Body of pancreas (tissue), 4 donors: ENCODE measurements at places on chromosomes 2 and 18.

- DNase-seq = no peak
These were observed 48.8 kb downstream of the FEZ2 start for GRCh38 chr2:36549165-36549574.

DNA sequence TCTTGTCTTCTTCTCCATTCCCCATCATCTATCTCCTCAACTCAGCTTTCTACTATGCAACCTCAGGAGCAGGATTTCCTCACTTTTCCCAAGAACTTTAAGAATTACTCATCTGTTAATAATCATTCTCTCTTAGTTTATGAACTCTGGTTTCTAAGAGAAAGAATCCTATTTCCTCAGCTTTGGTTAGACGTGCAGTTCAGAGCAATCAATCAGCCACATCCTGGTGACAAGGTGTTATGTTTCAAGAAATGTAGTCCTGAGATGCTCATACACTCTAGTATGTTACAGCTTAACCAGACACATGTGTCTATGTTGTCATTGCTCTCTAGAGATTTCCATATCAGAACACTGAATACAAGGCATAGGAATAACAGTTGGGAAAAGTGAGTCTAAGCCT is 277.9 kb downstream of the MBD2 start:
- no peak for DNase-seq

DNA sequence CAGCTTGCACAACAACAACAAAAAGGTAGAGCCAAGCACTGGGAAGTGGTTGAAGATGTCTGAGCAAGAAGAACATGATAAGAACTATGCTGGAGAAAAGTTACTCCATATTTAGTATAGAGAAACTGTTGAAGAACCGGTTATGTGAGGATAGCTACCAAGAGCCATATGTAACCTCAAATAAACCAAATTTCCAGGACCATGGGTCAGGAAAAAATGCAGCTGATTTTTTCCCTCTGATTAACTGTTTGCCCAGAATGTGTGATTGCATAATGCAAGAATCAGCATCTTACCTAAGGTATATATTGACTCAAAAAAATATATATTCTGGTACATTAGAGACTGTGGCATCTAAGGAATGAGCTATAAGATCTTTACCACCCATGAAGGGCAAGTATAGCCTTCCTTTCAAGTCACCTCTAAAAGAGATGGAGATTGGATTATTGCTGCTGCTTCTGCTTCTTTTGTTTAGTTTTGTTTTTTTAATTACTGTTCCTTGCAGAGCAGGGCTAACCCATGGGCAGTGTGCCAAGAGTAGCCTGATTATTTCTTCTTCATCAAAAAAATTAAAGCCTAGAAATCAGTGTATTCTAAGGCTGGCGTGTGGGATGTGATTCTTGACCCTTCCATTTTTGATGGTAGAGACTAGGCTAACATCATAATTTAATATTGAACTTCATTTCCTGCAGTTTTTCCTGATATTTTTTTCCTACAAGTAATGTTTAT is 76.9 kb upstream of the MAP3K20 start:
- no peak for DNase-seq

GRCh38 chr18:80191264-80191663 is 56.0 kb downstream of the PARD6G start:
- no peak for DNase-seq

- DNase-seq = no peak
These were observed 288.7 kb downstream of the LPIN1 start for GRCh38 chr2:12035029-12035720.

DNA sequence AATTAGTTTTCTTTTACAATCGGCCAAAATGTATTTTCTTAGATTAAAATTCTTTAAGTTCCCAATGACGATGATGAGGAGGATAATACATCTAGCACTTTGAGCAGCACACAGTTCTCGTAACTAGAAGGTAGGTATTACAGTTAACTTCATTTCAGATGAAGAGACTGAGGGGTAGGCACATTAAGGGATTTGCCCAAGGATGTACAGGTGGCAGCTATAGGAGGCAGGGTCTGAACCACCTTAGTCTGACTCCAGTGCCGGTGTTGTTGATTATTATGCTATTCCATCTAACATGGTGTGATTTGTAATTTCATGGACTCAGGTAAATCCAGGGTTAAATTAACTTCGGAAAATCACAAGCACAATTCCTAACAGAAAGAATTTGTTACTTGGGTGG is 1.1 kb downstream of the CD28 start:
- DNase-seq = no peak

DNA sequence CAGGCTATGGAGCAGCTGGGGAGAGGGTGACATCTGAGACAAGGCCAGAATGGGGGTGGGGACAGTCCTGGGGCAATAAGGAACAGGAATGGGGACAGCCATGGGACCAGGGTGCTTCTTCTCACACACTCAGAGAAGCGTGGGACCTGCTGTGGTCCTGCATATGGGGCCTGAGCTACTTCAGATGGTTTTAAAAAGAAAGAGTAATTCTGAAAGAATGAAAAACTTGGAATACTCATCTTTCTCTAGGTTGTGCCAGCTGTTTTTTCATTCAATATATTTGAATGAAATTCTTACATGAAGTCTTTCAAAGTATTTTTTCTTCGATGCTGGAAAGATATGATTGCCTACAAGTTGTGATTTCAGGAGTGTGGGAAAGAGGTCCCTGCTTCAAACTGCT is 227.5 kb upstream of the APCDD1 start:
- DNase-seq = no peak

DNA sequence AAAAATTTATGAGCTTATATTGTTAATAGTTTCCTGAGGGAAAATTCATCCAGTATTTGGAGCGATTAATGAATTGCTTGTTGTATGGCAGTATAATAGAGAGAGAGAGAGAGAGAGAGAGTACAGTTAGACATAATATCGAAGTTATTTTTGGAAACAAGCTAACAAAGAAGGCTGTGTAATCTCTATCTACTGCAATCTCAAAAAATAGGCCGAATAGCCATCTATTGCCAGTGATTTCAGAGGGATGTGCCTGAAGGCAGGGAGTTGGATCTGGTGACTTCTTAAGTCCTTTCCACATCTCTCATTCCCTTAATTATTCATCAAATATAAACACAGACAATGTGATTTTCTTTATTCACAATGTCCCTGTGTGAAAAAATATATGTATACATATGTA is 433.1 kb upstream of the RAB12 start:
- no peak for DNase-seq

GRCh38 chr2:133765658-133766057 is 197.4 kb upstream of the NCKAP5 start:
- DNase-seq = no peak

DNA sequence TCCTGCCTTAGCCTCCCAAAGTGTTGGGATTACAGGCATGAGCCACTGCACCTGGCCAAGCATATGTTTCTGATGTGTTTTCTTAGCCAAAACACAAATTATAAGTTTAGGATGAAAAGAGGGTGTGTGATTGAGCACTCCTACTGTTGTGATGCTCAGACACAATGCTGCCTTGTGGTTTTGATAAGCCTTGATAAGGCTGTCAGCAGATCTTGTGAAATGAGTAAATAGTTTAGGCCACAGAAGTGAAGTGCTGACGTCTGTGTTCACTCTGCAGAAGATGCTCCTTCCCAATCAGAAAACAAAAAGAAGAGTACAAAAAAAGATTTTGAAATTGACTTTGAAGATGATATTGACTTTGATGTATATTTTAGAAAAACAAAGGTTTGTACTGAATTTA is 24.3 kb downstream of the NCAPH start:
- no peak for DNase-seq

GRCh38 chr2:120134263-120134662 is 88.9 kb downstream of the TMEM185B start:
- no peak for DNase-seq

DNA sequence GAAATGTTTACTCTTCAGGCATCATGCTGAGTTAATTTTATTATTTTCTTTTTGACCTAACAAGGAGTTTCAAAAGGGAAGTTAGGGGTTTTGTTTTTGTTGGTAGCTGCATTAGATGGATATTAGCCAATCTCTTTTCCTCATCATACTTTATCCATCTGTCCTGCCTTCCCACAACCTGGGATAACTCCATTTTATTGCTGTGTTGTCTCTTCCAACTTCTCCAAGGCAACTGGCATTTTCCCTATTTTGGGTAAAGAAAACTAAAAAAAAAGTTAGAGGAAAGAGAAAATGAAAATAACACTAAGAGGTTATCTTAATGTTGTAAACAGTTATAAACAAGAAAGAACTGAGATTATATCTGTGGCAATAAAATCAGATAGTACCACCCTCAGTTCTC is 147.0 kb downstream of the PID1 start:
- no peak for DNase-seq

DNA sequence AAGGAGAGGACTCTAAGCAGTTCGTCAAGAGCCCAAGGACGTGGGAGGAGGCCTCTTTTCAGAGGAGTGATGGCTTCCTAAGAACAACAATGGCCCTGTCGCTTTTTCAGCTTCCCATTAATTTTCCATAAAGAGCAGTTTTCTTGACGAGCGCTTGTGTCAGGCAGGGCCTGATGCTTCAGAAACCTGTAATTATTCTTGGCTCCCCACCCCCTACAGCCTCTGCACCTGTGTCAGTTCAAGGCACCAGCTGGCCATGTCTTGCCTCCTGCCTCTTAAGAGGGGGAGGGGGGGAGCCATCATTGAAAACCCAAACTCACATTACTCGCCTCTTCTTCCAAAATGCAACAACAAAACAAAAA is 32.3 kb downstream of the KLF7 start:
- no peak for DNase-seq

DNA sequence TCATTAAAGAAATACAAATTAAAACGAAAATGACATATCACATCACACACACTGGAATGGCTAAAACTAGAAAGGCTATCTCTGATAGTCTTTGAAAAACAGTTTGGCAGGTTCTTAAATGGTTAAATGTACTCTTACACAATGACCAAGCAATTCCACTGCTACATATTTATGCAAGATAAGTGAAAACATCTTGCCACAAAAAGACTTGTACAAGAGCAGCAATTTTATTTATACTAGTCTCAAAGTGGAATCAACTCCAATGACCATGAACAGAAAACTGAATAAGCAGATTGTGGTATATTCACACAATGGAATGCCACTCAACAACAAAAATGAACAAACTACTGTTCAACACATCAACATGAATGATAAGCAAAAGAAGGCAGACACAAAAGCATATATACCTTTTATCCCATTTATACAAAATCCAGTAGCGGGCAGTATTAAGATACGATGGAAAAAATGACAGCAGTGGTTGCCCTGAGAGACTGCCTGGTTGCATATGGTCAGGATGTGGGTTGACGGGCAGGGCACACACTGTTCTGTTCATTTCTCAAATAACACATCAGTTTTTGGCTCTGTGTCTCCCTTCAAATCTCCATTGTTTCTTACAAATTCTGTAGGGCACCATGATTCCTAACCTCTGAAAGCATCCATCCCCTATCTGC is 25.4 kb downstream of the SP100 start:
- peak; percentile 21 for DNase-seq

DNA sequence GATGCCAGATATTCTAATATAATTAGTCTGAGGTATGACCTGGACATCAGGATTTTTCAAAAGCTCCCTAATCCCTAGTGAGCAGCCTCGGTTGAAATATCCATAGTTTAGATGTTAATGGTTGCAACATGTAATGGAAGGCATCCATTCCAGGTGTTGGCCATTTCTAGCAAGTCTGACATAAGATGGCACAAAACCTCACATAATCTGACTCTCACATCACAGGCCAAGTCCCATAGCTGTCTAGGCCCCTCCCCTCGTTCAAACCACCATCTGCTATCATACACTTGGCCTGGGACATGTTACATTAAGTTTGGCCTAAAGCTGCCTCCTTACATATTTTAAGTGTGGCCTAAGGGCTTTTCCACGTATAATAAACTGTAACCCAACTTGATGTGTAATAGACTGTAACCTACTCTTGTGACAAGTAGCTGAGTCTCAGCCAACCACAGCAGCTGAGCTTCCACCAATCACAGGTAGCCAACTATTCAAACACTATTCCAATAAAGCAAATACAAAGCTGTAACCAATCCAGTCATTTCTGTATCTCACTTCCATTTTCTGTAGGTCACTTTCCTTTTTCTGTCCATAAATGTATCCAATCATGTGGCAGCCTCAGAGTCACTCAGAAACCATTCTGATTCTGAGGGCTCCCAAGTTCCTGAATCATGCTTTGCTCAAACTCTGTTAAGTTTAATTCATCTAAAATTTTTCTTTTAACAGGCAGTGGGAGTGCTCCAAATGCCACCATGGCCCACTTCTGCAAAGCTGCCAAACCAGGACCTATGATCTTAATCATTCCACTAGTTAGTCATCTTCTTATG is 59.4 kb downstream of the ADD2 start:
- DNase-seq = no peak

GRCh38 chr18:24130494-24130893 is 8.4 kb upstream of the CABYR start:
- DNase-seq = no peak

DNA sequence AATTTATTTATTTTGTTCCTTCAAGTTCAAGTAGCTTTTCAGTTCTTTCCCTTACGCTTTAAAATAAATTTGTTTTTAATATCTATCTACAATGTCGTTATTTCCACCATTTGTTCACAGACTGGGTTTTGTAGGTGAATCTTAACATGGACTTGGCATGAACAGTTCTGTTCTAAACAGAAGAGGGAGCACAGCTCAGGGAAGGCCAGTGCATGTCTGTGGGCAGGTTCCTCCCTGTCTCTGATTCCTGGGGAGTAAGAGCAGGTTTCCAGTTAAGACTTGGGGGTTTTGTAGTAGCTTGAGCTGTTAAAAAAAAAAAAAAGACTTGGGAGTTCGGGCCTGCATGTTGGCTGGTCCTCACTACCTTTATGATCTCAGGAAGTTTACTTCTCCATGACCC is 11.1 kb downstream of the TTL start:
- no peak for DNase-seq

DNA sequence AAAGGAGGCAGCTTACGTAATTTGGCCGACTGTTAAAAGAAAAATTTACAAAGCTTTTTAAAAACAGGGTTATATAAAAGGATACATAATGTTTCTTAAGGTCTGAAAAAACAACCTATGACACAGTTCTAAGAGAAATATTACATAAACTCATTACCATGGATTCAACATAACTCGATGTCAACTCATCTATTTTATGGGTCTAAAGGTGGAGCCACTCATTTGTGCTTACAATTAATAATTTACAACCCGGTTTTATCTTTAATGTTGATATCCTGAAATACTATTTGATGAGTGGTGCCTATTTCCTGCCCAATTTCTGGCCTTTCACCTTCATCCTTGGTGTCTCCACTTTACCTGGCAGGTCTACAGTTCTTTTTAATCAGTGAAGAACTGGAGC is 15.1 kb downstream of the USP40 start:
- DNase-seq = no peak

DNA sequence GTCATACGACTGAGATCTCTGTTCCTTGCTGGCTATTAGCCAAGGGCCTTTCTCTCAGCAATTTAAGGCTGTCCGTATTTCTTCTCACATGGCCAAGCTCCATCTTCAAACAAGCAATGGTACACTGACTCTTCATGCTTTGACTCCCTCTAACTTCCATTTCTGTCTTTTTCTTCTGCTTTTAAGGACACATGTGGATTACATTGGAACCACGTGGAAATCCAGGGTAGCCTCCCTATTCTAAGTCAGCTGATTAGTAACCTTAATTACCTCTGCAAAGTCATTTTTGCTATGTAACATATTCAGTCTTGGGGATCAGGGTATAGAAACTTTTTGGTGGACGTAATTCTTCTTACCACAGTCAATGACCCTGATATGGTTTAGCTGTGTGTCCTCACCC is 41.5 kb upstream of the ZNF396 start:
- DNase-seq = no peak
